Cardiac fibroblast (primary cell): ENCODE measurements at places on chromosomes 2 and 18.
A peak's percentile ranks its signal among the peaks of the same experiment; 100 is the strongest.

GRCh38 chr2:235957251-235957650 lies 210.9 kb downstream of the GBX2 start:
- no peak for DNase-seq

- no peak for DNase-seq
These were observed 8.7 kb downstream of the TYMS start for GRCh38 chr18:666177-666576.

DNA sequence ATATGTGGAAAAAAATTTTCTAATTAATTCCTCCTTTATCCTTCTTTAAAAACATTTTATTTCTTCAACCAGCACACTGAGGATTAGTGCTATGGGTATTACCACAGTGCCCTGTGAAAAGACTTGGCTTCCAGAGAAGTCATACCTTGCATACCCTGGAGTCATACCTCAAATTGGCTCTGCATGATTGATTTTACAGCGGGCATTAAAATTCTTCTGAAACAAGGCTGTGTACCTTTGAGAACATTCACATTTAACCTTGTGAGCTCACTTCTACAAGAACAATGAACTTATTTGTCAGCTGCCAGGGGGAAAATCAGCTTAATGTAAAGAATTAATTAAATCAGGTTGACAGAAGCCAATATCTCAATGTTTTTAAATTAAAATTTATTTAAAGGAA lies 44.6 kb downstream of the SLC35F5 start:
- no peak for DNase-seq

- no peak for DNase-seq
These were observed 1.3 kb downstream of the CDCA7 start for GRCh38 chr2:173355866-173356508.

GRCh38 chr2:147888680-147889079 lies 43.9 kb downstream of the ACVR2A start:
- no peak for DNase-seq

DNA sequence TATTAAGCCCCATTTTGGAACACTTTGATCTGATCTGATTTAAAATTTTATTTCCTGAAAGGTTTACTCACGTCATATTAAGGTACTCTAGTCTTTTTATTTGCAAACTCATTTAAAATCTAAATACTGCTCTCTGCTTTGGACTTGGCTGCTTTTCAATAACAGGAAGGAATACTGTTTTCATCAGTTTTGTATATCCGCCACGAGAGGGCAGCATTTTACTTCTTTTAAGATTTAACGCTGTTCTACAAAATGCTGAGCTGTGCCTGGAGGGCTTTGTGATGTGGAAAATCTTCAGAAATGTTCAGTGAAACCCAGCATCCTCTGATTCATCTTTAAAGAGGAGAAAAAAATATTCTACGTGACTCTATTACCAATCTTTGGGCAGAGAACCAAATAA lies 37.5 kb upstream of the SLC38A11 start:
- peak; percentile 87 for DNase-seq

DNA sequence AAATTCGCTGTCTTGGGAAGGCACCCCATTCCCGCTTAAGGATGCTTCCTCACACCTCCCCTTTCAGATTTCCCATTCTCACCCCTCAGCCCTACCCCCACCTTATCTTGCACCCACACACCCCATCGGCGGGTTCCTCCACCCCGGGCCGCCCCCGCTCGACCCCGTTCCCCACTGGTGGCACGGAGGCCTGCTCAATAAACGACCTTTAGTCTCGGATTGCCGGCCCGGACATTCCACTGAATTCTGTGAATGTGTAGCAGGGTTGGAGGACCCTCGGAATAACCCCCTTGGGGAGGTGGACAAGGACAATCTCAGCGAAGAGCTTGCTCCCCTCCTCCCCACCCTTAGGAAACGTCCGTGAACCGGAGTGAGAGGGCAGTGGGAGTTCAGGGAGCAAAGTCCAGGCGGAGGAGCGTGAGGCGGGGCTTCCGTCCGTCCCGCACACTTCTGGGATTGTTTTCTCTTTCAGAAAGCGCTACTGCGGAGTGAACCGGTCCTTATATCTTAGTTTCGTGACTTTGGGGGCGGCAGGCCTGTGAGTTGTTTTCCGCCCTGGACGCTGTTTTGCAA lies 2.8 kb upstream of the LBX2 start:
- peak; percentile 28 for DNase-seq

DNA sequence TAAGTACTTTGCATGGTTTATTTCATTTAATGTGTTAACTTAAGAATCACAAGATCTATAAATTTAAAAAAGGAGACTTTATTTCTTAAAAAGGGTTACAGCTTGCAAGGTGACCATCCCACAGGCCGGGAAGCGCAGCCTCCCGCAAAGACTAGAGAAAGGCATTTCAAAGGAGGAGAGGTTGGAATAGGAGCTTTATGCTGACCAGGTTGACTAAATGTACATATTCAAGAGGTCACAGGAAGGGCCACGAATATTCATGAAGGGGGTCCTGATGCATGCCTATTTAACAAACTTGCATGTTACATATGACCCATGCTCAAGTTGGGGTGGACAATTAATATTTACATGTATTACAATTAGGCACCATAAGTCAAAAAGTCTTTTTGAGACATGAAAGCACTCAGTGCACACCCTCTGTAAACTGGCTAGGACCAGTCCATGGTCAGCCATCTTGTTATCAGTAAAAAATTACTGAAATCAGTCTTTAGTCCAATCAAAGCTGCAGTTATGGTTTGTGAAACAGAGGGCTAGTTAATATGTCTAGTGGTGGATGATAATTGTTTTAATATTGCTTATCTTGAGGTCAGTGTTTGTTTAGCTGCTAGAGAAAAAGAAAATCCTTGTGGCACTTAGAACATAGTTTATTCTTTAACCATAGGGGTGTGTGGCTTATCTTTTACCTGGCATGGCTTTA lies 169.3 kb downstream of the KCNE4 start:
- no peak for DNase-seq
